Stimulated activated CD4-positive, alpha-beta T cell treated with anti-CD3 and anti-CD28 coated beads, Interleukin-1b, Interleukin-23, amount 100 ng/mL, for 1 hour (primary cell): ENCODE measurements at places on chromosomes 2 and 18.

DNA sequence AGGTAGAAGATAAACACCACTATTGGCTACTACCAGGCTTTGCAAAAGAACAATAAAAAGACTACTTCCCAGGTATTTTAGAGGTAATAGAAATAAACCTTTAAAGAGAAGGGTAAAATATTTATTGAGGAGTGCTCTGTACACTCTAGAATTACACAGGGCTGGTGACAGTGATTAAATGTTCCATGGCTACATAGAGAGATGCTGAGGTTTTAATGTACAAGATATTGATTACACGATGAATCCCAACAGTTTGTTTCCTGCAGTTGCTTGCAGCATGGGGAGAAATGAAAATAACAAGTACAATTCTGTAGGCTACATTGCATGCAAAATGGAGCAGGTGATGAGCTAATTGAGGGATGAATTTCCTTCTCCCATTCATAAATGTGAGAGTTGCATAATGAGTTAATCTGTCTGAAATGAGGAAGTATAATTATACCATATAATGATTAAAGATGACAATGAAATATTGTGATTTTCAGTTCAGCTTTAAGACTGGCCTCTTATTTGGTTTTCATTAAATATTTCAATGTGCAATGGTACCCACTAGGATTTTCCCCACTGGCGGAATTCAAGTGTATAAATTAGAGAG, 266.1 kb downstream of the SOCS6 start:
- no peak for DNase-seq

DNA sequence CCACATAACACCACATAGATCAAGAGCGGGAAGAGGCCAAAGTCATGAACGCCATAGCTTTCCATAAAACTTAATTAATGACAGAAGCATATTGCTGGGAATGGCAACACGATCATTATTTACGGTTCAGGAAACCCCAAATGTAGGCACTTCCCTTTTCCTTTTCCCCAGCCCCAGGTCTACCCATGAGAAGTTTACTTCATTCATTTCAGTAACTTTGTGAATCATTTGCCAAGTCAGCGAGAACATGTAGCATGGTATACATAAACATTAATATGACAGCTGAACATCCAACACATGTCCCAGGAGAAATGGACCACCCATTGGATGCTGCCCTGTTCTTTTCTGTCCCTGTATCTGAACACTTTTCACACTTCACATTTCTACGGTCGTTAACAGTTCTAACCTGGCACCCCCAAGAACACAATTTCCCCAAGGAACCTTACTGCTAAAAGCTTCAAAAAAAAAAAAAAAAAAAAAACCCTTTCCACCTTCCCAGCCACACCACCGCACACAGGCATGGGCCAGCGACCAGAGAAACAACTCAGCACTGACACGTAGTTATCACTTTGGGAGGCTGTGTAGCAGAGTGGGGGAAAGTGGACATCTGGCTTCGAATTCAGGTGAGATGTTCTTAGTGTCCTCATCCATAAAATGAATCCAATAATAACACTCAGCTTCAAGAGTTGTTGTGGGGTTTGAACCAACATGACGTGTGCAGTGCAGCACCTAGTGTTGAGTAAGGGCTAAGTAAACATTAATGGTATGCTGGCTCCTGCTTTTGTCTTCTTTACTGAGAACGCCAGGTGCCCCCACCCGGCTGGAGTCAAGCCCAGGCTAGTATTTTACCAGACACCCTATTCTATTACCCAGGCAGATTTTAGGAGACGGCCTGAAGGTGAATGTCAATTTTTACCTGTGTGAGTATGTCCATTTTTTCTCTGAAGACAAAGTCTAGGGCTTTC, 371.5 kb downstream of the LNPK start:
- no peak for DNase-seq

DNA sequence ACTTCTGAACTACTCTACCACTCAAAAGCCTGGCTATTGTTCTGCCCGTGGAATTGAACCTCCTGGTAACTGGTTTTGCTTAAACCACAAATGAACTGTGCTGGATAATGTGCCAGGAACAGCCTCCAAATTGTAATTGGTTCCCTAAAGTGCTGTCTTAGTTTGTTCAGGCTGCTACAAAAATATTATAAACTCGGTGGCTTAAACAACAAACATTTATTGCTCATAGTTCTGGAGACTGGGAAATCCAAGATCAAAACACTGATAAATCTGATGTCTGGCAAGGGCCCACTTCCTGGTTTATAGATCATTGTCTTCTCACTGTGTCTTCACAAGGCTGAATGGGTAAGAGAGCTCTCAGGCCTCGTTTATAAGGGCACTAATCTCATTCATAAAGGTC, 149.2 kb upstream of the NCKAP5 start:
- DNase-seq, result no peak

DNA sequence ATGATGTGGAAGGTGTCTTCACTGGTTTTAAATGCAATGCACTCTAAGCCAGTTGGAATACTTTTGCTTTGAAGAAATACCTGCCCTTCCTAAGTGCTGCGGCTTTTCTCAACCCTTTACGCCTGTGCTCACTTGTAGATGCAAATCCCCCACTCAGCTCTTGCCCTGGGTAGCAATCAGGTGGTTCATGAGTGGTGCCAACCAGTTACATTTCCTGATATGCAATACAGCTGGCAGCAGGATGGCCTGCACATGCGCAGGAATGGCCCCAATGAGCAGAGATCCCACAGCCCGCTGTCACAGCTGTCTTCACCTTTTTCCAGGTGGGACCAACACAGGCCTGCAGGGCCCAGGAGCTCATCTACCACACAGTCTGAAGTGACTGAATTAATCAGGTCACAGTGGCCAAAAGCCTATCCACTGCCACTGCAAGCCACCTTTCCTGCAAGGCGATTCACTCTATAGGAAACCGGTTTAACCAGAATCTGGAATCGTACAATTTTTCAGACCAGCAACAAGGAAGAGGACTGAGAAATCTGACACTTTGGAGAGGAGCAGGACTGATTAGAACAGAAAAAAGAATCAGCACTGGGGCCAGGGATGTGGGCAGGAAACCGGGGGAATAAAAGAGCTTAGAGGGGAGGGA, 247.8 kb downstream of the MYT1L start:
- no peak for DNase-seq

GRCh38 chr2:241157841-241158545, 7.7 kb downstream of the PPP1R7 start:
- DNase-seq, result no peak

DNA sequence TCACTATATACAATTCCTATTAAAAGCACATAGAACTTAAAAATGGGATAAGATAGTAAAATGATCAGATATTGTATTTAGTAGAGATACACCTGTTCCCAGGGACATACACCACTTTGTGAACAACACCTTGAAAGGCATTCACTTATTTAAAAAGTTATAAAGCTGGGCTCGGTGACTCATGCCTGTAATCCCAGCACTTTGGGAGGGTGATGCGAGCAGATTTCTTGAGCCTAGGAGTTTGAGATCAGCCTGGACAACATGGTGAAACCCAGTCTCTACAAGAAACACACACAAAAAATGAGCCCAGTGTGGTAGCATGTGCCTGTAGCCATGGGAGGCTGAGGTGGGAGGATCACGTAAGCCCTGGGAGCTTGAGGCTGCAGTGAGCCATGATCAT, 90.9 kb downstream of the RAPGEF4 start:
- DNase-seq, result no peak

DNA sequence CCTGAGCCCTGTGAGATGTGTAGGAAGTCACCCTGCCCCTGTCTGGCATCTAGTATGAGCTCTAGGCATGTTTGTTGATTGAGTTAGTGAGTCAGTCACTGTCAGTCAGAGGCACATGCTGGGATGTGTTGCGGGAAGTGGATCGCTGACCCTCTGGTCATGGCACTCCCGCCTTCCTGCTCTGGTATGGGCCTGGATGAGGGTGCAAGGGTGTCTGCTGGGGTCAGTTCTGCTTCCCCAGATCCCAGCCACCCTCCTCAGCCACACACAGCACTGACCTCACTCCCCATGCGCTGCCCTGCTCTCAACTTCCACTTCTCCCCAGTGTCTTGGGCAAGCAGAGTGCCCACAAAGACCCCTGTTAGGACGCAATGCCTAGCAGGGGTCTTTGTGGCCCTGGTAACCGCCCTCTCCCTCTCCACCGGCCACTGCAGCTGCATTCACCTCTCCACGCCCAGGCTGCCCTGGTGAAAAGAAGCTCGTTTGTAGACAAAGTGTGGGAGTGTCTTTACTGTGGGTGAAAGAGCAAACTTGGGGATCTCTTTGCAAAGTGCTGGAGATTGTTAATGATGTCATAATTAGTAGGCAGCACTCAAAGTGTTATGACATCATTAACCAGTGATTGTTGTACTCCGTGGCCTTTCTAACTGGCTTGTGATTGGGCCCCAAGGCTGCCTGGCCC, 252.1 kb downstream of the LDLRAD4 start:
- no peak for DNase-seq

- DNase-seq, result no peak
Measured at GRCh38 chr2:38194751-38195150, 118.8 kb upstream of the CYP1B1 start.

DNA sequence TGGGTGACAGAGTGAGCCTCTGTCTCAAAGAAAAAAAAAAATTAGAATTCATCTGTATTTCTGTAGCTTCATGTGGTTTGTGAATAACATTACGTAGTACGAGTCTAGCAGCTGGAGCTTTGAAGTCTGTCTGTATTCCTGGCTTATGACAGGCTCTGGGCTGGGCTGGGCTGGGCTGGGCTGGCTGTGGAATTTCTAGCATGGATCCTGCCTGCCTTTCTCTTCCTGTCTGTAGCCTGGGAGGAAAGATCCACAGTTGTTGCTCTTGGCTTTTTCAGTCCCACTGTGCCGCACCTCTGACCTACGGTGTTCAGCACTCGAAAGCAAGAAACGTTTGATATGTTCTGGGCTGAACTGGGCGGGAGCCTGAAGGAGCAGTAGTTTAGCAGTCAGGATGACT, 55.4 kb downstream of the BOLA3 start:
- no peak for DNase-seq

- no peak for DNase-seq
Measured at GRCh38 chr2:128710729-128711128, 392.1 kb upstream of the HS6ST1 start.

- no peak for DNase-seq
Measured at GRCh38 chr2:226334981-226335720, 464.5 kb downstream of the IRS1 start.

DNA sequence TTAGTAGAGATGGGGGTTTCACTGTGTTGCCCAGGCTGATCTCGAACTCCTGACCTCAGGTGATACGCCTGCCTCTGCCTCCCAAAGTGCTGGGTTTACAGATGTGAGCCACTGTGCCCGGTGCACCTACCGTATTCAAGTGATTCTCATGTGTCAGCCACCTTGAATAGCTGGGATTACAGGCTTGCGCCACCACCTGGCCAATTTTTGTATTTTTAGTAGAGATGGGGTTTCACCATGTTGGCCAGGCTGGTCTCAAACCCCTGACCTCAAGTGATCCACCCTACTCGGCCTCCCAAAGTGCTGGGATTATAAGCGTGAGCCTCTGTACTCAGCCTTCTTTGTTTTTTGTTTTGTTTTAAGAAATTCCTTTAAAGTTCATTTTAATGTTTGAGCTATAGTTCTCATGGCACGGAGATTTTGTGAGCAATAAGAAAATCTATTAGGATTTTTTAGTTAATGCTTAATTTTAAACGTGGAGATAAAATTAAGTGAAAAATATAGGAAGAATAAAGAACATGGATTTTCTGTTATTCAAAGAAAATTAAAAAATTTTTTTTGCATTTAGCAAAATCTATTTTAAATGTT, 242.6 kb downstream of the PHLPP1 start:
- DNase-seq, result no peak

GRCh38 chr2:6429210-6429986, 436.3 kb downstream of the CMPK2 start:
- no peak for DNase-seq

DNA sequence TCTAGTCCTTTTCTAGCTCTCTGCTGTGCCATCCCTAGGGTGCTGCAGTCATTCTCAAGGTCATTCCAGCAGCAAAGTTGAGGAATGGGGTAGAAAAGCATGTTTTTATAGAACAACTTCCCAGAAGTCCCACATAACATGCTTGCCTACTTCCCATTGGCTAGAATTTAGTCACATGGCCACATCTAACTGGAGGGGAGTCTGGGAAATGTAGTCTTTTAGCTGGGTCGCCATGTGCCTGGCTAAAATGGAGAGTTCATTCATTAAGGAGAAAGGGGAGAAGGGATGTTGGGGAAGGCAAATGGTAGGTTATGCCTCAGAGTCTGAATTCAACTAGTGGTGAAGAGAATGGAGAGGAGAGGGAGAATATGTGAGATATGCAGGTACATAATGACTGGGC, 85.7 kb downstream of the SLC4A3 start:
- no peak for DNase-seq

DNA sequence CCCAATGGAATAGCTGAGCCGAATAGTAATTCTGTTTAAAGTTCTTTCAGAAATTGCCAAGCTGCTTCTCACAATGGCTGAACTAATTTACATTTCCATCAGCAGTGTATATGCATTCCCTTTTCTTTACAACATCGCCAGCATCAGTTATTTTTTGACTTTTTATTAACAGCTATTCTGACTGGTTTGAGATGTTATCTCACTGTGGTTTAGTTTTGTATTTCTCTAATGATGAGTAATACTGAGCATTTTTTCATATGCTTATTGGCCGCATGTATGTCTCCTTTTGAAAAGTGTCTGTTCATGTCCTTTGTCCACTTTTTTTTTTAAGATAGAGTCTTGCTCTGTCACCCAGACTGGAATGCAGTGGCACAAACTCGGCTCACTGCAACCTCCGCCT, 100.7 kb downstream of the C2orf74 start:
- no peak for DNase-seq

DNA sequence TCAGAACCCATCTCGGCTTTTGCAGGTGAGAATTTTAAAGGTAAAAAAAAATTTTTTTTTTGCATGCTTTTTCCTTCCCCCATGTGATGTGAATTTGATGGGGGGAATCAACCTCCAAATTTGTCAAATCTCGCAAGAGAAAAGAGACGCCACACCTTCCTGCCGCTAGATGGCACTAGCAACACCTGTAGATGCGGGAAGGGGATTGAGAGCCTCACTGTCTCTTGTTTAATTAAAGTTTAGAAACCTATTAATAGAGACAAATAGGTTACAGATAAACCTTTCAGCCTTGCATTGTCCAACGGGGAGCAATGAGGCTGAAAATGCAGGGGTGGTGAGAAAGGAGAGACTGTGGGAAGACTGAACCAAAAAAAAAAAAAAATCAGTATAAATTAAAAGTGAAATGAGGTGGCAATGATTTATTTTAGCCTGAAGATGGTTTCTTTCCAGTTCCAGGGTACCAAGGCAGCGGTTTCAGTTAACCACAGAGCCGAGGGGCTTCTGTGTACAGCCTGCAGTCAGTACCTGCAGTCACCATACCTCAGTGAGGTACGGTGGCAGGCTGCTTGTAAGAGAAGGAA, 84.6 kb downstream of the NRP2 start:
- DNase-seq, result peak; percentile 32

GRCh38 chr2:163774862-163775261, 39.1 kb upstream of the FIGN start:
- no peak for DNase-seq

- DNase-seq, result no peak
Measured at GRCh38 chr2:228039752-228040534, 141.5 kb downstream of the SPHKAP start.

DNA sequence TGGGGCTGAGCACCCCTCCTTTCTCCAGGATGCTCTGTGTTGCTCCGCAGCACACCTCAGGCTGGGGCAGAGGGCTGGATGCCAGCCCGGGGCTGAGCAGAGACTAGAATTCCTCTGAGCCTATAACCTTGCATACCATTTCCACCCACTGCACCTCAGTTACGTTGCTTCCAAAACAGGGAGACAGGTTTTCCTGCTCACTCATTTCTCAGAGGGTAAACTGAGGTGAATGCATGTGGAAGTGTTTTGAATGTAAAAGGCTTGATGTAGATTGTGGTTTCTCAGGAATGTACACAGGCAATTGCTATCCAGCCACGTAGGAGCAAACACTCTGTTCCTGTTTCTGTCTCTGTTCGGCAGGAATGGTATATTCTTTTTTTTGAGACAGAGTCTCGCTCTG, 45.3 kb downstream of the EDAR start:
- no peak for DNase-seq
